ENCODE measurements at places on chromosomes 16 and 17.

- DNase-seq: no peak
These were observed 75.2 kb upstream of the RNU2-1 start for GRCh38 chr17:43308999-43309398.

- no peak for DNase-seq
These were observed 4.3 kb upstream of the ENGASE start for GRCh38 chr17:79070266-79070880.

DNA sequence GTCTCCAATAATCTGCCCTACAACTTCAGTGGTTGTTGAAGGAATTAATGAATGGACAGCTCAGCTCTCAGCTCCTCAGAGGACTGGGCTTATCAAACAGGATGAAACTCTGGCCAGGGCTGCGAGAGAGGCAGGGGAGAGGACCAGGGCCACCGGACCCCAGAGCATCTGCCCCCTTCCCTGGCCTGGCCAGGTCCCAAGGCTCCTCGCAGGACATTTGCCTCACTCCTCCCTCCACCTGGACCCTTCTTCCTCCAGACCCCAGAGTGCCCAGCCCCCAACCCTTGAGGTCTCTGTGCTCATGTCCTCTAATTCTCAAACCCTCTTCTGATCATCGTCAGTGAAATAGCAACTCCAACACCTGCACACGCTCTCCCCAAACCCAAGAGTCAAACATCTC, 3.7 kb downstream of the CD300C start:
- DNase-seq: no peak

- no peak for DNase-seq
These were observed 17.4 kb downstream of the SALL1 start for GRCh38 chr16:51133688-51134087.

DNA sequence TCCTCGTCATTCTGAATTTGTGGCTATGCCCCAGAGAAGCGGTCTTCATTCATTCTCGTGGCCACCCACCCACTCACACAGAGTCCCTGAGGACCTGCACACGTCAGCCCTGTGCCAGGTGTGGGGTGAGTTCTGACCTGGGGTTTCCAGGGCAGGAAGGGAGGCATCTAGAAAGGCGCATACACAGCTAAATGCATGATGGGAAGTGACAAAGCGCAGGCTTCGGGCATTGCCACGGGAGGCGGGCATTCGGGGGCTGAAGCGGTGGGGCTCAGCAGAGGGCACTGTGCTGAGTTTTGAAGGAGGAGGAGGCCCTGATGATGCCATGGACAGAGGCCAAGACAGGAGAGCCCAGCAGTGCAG, 10.9 kb downstream of the UBALD2 start:
- DNase-seq: no peak

GRCh38 chr17:45050481-45051059, 862 bp downstream of the DCAKD start:
- DNase-seq: peak; percentile 20

DNA sequence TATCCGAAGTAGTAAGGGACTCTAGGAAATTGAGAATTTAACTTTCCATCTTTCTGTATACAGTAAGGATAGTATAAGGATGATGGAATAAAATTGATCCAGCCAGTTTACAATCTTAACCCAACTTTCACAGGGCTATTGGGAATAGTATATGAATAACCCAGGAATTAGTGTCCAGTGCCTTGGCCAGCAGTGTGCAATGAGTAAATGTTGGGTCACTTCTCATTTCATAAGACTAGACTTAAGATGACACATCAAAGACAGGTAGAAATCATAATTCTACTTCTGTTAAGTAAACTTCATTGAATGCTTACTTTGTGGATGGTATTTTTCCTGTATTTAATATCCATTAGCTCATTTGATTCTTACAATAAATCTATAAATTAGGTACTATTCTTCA, 949.6 kb upstream of the GOT2 start:
- DNase-seq: no peak

DNA sequence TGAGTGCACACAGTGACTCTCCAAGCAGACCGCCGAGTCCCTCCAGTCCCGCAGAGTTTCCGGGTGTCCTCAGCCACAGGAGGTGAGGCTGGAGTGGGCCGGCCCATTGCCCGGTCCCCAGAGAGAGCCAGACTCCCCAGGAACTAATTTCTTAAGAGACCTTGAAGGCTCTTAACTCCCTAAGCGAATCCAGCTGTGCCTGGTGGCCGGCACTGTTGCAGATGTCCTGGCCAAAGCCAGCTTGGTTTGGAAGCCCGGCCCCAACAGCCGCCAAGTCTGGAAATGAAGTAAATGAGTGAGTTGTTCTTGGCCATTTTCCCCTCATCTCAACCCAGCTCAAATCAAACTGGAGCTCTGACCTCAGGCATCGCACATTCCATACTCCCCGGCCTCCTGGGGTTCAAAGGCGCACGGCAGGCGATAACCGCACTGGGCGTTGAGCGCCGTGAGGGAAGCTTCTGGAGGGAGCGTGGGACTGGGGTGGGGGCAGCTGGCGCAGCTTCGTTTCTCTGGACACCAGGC, 42.0 kb downstream of the CMIP start:
- DNase-seq: no peak

GRCh38 chr16:50253514-50253910, 12.8 kb upstream of the ADCY7 start:
- no peak for DNase-seq

DNA sequence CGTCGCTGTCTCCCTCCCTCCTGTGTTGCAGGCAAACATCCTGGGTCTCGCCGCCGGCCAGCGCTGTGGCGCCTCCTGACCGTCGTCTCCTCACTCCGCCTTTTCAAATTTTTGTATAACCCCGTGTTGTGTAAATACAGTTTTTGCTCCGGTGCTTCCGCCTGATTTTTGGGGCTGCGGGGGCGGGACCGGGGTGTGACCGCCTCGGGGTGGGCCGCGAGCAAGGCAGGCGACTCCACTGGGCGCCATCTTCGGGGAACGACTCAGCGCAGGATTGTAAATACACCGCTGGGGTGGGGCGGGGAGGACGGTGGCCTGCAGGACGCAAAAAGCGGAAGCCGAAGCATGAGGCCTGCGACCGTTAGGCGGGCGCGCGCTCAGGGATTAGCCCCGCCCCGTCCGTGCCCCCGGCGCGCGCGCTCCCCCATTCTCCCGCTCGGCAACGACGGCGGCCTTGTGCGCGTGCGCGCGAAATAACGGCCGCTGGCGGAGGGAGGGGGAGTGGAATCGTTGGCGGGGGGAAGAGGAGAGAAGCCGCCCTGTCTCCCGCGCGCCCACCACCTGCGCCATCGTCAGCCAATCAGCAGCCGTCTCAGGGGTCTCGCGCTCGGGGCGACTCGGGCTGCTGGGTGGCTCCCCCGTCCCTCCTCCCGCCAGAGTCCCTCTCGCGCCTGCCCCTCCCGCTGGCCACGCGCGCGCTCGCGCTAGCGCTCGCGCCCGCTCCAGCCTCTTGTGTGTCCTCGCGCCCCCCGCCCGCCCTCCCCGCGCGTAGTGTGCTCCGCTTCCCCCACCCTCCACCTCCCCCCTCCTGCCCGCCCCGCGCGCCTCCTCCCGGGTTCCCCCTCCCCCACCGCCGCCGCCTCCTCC, 864 bp upstream of the MAZ start:
- DNase-seq: peak; percentile 98

DNA sequence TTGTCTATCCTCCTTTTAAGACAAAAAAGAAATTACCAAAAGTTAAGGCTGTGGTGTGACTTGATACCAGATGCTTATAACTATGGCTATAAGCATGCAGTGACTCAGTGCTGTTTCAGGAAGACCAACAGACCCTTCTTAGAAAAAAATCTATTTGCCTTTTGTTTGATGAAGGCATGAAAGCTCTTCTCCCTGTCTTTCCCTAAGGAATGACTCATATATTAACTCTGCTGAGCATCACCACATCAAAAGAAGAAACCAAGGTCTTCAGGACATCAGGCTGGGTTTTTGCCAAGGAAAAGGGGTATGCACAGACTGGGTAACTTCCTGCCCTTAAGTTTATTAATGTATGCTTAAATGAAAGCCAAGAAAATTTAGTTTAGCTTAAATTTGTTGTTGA, 47.1 kb downstream of the VMP1 start:
- DNase-seq: no peak

GRCh38 chr16:81366316-81366932, 51.7 kb downstream of the GAN start:
- DNase-seq: no peak

DNA sequence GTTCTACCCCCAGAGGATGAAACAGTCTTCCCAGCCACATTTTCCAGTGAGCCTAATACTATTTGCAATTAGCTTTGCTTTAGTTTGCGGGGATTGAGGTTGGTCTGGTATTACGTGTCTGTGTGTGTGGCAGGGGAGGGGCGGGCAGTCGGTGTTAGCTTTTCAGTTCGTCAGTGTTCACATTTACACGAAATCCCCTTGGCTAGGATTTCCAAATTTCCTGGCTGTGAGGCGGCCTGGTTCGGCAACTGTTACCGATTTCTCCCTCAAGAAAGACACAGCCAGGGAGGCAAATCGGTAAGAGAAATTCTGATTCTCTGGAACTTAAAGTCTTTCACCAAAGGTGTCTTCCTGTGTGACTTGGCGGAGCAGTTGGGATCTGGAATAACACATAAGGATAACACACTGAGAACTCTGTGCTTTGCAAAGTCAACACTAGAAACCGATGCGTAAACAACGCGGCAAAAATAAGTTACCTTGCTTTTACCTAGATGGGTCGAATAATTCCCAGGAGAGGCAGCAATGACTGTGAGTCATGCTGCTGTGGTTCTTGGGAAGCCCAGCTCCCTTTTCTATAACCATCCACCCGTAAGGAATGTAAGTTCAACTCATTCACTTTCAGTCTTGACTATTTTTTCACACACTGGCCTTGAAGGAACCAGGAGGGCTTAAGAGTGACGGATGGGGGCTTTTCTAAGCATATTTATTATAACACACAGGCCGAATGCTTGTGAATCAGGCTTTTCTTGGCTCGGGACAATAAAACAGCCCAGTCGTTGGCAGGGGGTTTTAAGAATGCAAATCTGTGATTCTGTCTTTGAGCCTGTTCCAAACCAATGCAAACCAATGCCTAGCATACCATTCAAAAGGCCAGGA, 24.2 kb downstream of the GPRC5B start:
- no peak for DNase-seq

DNA sequence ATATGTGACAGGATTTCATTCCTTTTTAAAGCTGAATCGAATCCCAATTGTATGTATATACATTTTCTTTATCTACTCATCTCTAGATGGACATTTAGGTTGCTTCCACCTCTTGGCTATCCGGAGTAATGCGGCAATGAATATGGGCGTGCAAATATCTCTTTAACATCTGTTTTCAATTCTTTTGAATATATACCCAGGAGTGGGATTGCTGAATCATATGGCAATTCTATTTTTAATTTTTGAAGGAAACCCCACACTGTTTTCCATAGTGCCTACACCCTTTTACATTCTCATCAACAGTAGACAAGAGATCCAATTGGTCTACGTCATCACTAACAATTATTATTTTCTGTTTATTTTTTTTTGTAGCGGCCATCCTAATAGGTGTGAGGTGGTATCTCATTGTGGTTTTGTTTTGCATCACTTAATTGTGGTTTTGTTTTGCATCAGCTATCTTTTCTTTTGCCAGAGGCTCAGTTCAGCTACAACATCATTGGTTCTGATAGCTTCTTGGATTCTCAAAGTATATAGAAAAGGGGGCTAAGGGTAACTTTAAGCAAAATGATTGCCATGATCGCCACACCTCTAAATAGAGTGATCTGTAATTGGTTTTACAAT, 25.6 kb upstream of the MAP2K6 start:
- no peak for DNase-seq

- DNase-seq: no peak
These were observed 61.5 kb downstream of the NF1 start for GRCh38 chr17:31156326-31156725.

GRCh38 chr17:48544349-48545021, 424 bp downstream of the HOXB2 start:
- DNase-seq: no peak

Data from T-cell (primary cell).